ENCODE measurements at places on chromosomes 6 and 20. TPM values are rescaled to one million over a fixed set of nuclear protein-coding genes. Genes with fewer than 3 reads are reported as not detected.

Gene LHFPL5
- total RNA-seq = not detected

Gene RGS17
- 0.50 TPM for total RNA-seq

Gene RSPO4
- total RNA-seq = not detected

Gene TAP2
- total RNA-seq = 63.4 TPM

Gene MMP24OS
- total RNA-seq = 30.8 TPM

Gene IP6K3
- 0.33 TPM for total RNA-seq

Gene CEP162
- total RNA-seq = 2.4 TPM

Gene HNF4A
- not detected for total RNA-seq

Gene SYNDIG1
- total RNA-seq = 17.5 TPM

Gene BIRC7
- not detected for total RNA-seq

Gene BCAS1
- not detected for total RNA-seq

Gene SEMG1
- not detected for total RNA-seq

Gene BPIFB1
- total RNA-seq = not detected

Gene WFDC10B
- not detected for total RNA-seq

Gene SGK2
- total RNA-seq = 0.33 TPM

Gene ULBP3
- 28.5 TPM for total RNA-seq

Gene BMP5
- total RNA-seq = not detected

Gene CARMIL1
- total RNA-seq = 34.7 TPM

Gene BPIFB2
- total RNA-seq = not detected

Gene NFATC2
- not detected for total RNA-seq

Gene CTAGE9
- total RNA-seq = not detected

Gene GPSM3
- 3.1 TPM for total RNA-seq

Gene GDAP1L1
- total RNA-seq = not detected

Gene PRRT1
- total RNA-seq = 0.17 TPM

Gene PHF3
- 41.5 TPM for total RNA-seq

Gene DBNDD2
- 13.9 TPM for total RNA-seq

Gene PRND
- not detected for total RNA-seq

Gene PARD6B
- total RNA-seq = 7.7 TPM

Gene LPA
- not detected for total RNA-seq

Gene ADIG
- total RNA-seq = not detected

Gene TENT5A
- total RNA-seq = 4.7 TPM

Gene DDX43
- total RNA-seq = not detected

Gene DNAH8
- total RNA-seq = not detected

Gene CCDC170
- total RNA-seq = not detected

Gene PI16
- not detected for total RNA-seq

Gene FLRT3
- 93.6 TPM for total RNA-seq

Gene PROKR2
- total RNA-seq = not detected

Gene CHRNA4
- total RNA-seq = not detected

Gene FOXC1
- 15.8 TPM for total RNA-seq

Gene PNPLA1
- total RNA-seq = not detected

Gene SGK1
- 84.5 TPM for total RNA-seq

Gene HSPA1L
- 0.37 TPM for total RNA-seq

Gene PRSS35
- 0.17 TPM for total RNA-seq

Gene CALHM4
- total RNA-seq = not detected

Gene LY6G6D
- not detected for total RNA-seq

Gene TBPL1
- total RNA-seq = 27.7 TPM

Gene RAB32
- 79.9 TPM for total RNA-seq

Gene FAM209B
- total RNA-seq = not detected

Gene BTNL2
- total RNA-seq = not detected

Gene ALDH8A1
- 2.7 TPM for total RNA-seq

Gene CYB5R4
- 21.6 TPM for total RNA-seq
